ENCODE measurements at places on chromosomes 5 and 9.
A peak's percentile ranks its signal among the peaks of the same experiment; 100 is the strongest.

- no peak for DNase-seq
These were observed 6.3 kb upstream of the MED7 start for GRCh38 chr5:157148734-157149615.

- no peak for DNase-seq
These were observed 96.4 kb downstream of the CAMSAP1 start for GRCh38 chr9:135810806-135811575.

DNA sequence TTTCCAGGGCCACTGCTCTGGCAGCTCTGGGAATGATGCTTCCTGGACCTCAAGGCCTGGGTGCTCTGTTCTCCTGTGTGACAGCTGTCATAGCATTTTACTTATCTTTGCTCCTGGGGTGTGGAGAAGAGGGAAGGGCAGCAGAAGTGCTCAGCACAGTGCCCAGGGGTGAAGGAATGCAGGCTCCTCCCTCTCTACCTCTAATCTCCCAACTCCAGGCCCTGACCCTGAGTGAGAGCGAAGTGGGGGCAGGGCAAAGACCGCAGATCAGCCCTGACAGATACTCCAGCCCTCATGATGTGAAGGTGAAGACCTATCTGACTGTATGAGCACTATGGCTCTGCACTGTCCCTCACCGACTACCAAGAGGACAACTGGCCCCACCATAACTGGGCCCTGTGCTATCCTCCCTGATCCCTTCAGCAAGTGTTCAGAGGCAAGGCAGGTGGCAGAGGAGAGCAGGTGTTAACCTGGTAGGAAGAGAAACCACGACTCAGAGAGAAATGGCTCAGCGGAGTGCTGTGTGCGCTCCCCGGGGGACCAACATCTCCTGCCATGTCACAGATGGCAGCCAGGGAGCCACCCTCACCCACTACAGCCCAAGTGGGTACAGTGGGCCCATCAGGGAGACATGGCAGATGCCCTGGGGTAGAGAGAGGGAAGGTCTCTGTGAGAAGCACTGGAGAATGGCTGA, 16.8 kb downstream of the ACSL6 start:
- no peak for DNase-seq

DNA sequence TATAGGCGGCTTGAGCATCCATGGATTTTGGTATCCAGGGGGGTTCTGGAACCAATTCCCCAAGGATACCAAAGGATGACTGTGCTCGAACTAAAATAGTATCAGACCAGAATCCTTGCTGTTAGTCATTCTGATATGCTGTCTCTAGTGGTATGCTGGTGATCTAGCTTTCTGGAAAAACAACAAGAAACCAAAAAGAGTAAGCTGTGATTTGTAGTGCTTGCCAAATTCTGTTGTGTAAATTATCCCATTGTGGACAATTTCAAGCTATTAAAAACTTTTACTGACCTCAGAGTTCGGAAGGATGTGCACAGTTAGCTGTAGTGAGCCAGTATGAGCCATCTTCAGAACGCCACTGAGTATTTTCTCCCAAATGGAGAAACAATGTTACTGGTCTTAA, 99.0 kb upstream of the FBN2 start:
- DNase-seq = no peak

DNA sequence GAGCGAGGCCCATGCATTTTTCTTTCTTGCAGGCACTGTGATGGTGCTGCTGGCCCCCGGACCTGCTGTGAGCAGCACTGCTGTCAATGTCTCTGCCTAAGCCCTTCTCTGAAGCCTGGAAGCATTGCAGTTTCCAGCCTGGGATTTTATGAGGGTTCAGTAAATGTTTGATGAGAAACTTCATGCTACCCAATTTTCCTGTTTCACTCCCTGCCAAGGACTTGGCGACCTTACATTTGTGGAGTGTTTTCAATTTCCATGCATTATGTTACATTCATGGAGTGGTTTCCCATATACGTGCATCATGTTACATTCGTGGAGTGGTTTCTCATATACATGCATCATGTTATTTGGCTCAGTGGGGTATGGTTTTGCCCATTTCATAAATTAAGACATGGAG, 90.7 kb upstream of the PTCH1 start:
- no peak for DNase-seq

DNA sequence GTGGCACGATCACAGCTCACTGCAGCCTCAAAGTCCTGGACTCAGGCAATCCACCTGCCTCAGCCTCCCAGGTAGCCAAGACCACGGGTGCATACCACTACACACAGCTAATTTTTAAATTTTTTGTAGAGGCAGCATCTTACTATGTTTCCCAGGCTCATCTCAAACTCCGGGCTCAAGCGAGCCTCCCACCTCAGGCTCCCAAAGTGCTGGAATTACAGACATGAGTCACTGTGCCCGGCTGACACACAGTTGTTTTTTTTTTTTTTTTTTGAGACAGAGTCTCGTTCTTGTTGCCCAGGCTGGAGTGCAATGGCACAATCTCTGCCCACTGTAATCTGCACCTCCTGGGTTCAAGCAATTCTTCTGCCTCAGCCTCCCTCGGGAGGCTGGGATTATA, 70.1 kb upstream of the CNOT6 start:
- DNase-seq = no peak

DNA sequence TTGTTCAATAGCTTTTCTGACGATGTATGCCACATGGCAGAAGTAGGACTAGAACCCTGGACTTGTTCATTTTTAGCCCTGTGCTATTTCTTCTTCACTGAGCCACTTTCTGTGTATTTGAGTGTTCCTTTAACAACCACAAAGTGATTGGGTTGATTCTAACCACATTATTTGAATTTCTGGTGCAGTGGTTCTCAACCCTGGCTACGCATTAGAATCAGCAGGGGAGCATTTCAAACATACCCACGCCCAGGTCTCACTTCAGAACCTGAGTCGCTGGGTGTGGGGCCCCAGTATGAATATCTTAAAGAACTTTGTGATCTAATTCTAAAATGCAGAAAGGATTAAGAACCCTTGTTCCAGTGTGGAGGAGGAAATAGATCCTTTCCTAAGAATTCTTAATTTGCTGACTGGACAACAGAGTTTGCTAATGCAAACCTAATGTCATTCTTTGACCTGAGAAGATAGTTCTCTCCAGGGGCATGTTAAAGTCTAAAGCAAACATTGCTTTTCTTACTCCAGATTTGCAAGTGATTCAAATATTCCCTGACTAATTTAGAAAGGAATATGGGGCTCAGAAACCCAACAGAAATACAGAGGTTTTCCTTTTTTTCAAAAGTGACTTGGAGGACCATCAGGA, 75.4 kb upstream of the GDNF start:
- no peak for DNase-seq

- DNase-seq = peak; percentile 63
These were observed 15.5 kb downstream of the CARD19 start for GRCh38 chr9:93111371-93112115.

- no peak for DNase-seq
These were observed 51.5 kb downstream of the SHOC1 start for GRCh38 chr9:111743275-111743674.

- DNase-seq = no peak
These were observed 173.9 kb downstream of the C9orf50 start for GRCh38 chr9:129446828-129447550.

DNA sequence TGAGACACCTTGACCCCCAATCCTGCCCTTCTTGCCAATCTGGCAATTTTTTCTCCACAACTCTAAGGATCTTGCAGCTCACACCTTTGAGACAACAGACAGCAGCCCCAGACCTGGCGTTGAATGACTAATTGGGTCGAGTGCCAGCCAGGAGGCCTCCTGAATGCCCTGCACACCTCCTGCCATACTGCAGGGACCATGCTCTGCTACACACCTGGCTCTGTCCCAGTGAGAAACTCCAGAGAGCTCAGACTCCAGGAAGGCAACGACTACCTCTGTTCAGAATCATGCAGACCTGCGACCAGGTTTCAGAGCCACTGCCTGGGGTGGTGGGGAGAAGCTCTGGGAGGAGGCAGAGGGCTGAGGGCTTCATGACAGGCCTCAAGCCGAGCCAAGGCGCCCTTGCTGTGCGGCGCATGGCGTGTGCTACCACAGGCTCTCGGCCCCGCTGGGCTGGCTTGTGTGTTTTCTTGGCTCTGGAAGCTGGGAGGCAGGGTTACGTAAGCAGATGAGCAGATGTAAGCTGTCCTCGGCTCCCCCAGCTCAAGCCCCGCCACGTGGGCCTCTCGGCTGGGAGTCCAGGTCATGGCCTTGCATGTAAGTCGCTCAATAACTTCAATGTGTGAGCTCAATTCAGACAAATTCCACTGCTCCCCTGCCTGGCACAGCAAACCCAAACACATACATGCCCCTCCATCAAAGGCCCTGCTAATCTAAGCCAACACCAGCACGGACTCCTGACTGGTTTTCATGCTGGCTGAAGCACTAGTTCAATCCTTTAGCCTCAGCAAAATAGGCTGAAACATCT, 27.5 kb downstream of the B4GALT1 start:
- DNase-seq = peak; percentile 38

- no peak for DNase-seq
These were observed 48.1 kb downstream of the G3BP1 start for GRCh38 chr5:151819830-151820229.

GRCh38 chr9:20351715-20352114, 270.6 kb downstream of the MLLT3 start:
- no peak for DNase-seq

GRCh38 chr5:16807547-16807864, 128.6 kb downstream of the MYO10 start:
- DNase-seq = no peak

DNA sequence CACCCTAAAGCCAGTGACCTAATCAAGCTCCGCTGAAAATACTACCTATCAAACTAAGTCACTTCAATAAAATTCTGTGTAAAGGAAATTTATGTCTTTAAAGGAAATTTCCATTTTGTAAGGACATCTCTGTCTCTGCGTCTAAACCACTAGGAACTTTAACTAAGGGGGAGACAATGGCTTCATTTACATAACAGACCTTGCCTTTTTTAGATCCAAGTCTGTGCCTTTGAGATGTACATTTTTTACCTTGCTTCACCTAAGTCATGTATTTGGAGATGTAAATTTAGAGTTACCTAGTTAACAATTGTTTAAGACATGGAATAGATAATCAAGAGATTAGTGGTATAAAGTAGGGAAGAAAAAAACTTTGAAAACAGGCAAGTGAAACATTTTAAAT, 10.2 kb upstream of the GLT6D1 start:
- no peak for DNase-seq

- peak; percentile 81 for DNase-seq
These were observed 51.6 kb downstream of the ENTREP1 start for GRCh38 chr9:69376651-69377050.

DNA sequence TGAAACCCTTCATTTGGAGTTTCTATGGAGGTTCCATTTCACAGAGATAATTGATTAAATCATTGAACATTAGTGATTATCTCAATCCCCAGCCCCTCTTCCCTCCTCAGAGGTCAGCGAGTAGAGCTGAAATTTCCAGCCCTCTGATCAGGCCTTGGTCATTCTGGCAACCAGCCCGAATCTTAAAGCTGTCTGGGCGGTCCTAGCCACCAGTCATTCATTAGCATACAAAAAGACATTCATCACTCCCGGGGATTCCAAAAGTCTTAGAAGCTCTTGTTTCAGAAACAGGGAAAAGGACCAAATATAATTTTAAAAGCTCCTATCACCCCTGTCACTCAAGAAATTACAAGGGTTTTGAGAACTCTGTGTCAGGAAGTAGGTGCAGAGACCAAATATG, 41.3 kb downstream of the ZNF474 start:
- DNase-seq = no peak

DNA sequence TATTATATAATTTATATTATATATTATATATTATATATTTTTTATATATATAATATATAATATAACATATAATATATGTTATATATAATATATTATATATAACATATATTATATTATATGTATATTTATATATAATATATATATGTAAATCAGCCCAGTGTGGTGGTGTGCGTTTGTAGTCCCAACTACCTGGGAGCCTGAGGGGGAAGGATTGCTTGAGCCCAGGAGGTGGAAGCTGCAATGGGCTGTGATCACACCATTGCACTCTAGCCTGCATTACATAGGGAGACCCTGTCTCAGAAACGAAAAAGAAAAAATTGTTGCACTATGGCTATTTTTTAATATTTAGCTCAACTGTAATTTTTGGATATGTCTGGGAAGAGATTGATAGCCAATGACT, 52.4 kb downstream of the NSD1 start:
- no peak for DNase-seq

GRCh38 chr9:77221431-77221830, 44.1 kb downstream of the VPS13A start:
- DNase-seq = no peak

- no peak for DNase-seq
These were observed 49.9 kb upstream of the JMY start for GRCh38 chr5:79186021-79186420.

DNA sequence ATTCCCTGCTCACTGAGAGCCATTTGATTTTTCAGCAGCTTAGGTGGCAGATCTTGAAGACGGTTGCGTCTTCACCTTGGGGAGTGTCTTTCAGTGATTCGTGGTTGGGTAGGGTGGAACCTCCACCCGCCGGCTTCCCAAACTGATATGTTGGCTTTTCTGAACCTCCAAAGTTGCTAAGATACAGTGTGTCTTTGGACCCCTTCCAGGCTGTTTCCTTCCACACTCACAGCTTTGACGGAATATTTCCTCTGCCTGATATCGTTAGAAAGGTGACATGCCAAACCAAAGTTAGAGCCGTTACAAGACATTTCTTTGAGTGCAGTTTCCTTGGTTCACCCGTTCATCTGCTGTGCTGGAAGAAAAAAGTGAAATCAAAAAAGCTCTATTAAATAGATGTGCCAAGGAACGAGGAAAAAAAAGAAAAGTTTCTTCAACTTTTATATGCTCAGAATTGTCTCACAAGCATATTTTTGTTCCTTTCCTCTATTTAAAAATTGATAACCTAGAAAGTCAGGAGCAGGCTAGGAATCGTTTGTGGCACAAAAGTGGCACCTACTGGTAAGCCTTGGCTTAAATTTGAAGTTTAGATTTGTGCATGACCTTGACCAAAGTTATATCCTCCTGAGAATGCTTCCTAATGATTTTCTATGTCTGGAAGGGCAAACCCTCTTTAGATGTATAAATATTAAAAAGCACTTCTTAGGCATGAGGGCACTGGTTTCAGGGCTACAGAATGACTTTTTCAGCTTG, 270.7 kb upstream of the WWC1 start:
- DNase-seq = no peak

- DNase-seq = no peak
These were observed 44.7 kb upstream of the DMAC1 start for GRCh38 chr9:7844242-7844641.

DNA sequence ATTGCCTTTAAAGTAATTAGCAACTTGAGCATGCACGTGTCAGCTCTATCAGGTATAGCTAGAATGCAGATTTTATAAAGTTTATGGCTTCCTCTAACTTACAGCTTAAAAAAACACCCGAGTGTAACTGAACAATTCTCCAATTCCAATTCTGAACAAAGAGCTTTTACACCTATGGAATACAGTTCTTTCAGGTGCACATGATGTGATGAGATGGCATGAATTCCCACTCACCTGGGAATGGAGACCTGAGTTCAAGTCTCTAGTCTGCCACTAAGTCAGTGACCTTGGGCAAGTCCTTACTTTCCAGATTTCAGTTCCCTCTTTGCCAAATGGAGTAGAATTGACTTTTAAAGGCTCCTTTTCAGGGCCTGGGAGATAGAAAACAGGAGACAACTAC, 1.8 kb downstream of the ZFAND5 start:
- no peak for DNase-seq
